Cerebellar nuclear complex (tissue), 1 donor: ENCODE measurements at places on chromosomes 5 and 9.

- DNase-seq = no peak
These were observed 627.9 kb upstream of the RORB start for GRCh38 chr9:73869264-73869663.

DNA sequence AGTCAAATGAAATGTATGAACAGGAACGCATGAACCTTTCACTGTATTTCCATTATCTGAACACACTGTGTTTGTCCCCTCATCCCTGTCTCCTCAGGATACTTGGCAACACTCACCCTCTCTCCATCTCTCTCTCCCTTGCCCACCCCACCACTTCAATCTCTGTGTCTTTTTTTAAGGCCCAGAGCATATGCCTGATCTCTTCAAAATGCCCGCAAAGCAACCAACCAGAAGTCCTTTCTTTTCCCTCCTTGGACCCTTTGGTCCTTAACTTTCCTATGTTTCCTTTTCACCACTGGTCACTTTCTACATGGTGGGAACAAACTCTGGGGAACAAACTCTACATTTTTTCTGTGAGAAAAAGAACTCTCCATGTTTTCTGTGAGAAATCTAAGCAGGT is 3.2 kb upstream of the IRF1 start:
- DNase-seq = no peak

GRCh38 chr5:149317281-149318048 is 27.8 kb upstream of the GRPEL2 start:
- peak; percentile 22 for DNase-seq

DNA sequence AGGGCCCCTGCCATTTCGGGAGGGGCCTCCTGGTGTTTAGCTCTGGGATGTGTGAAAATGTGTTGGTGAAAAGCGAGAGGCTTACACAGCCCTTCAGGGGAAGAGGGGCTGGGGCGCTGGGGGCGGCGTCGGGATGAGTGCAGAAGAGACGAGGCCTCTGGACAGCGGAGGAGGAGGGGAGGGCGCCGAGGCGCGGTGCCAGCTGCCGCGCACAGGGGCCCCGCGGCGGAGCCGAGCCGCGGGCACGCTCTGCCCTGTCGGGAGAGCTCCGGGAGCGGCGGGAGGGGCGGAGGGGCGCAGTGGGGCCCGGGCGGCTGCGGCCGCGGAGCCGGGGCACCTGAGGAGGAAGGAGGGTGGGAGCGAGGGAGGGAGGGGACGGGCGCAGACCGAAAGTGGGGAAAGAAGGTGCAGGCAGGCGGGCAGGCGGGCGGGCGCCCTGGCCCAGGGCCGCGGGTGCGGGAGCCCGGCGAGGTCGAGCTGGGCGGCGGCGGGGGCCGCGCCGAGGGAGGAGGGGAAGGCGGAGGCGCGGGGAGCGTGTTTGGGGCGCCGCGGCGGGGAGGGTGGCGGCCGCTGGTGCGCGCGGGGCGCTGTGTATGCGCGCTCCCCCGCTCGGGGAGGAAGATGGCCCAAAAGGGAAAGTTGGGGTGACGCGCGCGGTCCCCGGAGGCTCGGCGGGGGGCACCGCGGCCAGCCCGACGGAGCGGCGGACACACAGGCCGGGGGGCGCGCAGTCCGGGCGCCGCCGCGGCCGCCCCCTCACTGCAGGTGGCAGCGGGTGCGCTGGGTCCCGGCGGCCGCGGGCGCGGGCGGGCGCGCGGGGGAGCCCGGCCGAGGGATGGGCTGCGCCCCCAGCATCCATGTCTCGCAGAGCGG is at the start of gene PDE8B:
Gene PDE8B (plus strand): TSS at position 590 of the 873 bp plus-strand sequence. CDS start 246 bp downstream, at position 836.
- no peak for DNase-seq

DNA sequence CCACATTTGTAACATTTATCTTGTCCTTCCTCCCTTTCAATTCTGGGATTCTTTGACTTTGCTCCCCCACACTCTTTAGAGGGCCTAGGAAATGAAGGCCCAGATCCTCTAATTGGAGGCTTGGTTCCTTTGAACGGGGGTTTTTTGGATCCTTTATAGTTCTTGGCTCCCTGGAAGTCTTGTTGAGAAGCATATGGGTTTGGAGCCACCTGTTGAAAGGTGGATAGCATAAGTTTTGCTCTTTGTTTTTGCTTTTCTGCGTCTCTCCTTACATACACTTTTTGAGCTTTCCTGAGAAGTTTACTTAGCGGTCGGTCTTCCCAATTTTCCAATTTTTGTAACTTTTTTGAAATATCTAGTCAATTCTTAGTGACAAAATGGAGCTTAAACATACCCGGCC is 17.8 kb downstream of the IFT74 start:
- no peak for DNase-seq

DNA sequence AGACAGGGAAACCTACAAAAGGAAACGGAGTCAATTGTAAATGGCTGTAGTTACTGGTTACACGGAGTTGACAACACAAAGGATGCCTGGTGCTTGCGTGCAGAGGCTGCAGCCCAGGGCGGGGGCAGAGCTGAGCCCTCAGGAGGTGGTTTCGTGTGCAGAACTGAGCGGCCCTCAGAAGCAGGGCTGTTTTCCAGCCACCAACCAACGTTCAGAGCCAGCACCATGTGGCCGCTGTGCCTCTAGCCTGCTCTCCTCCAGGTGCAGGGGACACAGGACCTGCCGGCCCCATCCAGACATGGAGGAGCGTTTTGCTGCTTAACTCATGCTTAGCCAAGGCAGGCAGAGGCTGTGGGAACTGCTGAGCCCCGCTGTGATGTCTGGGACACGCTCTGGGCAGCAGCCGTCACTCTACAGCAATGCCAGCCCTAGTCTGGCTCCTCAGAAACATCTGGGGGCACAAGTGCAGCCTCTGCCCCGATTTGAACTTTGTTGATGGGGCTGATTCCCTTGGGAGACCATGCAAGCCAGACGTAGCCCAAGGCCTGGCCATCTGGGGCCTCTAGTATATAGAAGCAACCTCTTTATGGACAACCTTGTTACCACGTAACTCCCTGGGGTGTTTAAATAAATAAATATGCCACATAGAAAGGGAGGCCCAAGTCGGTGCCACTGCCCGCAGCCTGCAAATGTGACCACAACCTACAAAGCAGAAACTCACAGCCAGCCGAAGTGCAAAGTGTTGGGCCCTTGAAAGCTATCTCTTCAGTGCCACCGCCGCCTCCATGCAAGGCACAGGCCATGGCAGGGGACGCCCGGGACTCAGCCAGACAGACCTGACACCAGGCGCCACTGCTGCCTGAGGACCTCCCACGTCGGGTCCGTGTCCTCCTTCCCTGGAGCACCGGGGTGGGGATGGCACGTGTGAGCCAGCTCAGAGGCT is 42.1 kb downstream of the NKD2 start:
- DNase-seq = no peak

DNA sequence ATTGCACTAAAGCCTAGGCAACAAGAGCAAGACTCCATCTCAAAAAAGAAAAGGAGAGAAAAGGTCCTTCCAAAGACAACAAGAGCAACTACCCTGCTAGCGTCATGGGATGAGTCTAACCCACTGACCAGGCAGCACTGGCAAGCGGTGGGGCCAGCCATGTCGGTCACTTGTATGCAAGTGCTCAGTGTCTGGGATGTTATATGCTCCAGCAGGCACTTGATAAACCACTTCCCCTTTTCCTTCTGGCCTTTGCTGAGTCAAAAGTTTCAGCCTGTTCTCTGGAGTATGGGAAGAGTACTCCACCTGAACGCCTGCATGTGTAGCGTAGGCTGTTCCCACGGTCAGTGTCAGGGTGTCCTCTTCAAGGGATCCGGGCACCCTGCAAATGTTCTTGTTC is 9.2 kb upstream of the MXD3 start:
- DNase-seq = no peak

GRCh38 chr5:135266975-135267374 is 132.1 kb downstream of the MACROH2A1 start:
- no peak for DNase-seq

DNA sequence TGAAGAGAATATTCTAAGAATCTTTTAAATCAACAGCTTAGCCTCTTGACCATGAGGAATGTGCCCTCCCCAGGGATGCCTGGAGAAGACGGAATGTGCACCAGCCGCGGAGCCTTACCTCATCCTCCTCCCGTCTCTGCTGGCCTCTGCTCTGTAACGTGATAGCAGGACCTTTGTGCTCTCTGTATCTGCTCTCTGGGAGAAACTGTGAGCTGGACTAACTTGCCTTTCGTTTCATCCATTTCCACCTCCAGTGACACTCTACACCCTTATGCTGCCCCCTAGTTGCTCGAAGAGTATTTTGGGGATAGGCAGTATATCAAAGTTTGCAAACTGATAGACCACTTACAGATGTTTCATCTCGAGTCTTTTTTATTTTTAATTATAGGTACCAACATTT is 141.4 kb downstream of the NPR3 start:
- DNase-seq = no peak

GRCh38 chr5:17077440-17078233 is 139.8 kb upstream of the BASP1 start:
- no peak for DNase-seq

DNA sequence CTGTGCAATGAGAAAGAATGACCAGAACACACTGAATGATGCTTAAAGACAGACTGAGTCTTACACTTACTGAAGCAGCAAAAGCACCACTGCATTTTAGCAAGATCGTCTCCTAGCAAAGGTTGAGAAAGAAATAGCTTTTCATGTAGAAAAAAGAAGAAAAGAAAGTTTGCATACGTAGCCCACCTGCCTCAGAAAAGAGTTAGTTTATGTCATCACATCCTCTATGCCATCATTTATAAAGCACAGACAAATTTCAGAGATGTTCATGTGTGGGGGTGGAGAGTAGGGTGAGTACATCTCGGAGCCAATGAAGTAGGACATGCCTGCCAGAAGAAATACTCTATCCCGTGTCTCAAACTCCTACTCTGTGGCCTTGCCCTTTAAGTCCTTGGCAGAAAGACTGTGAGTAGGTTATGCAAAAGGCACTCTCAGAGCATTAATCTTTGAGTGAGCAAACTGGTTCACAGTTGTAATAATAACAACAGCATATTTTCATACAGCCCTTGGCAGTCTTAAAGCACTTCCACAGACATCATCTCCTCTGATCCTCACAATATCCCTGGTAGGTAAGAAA is 22.4 kb downstream of the NRG2 start:
- no peak for DNase-seq

GRCh38 chr5:111869681-111870080 is 112.7 kb upstream of the NREP start:
- DNase-seq = no peak

DNA sequence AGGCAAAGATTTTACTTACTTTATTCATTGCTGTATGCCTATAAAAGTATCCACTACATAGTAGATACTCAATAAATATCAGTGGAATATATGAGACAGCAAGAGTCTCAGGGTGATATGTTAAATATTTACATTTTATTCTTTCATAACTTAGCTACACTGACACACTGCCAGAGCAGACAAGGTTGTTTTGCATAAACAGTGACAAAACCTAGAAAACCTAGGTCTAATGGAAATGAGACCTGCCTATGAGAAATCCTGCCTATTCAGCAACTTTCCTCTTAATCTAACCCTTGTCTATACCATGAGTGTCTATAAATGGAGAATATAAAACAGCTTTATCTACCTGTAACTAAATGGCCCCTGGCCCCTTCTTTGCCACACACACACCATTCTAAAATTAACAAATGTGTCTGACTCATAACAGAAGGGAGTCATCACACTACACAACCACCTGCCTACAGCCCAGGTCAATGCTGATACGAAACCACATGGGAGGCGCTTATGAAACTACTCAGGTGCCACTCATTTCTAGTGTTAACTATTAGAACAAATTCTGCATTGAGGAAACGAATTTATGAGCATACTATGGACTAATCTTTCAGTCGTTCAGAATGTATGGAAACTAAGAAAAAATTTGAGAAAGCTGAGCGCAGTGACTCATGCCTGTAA is 60.3 kb downstream of the UBAP2 start:
- no peak for DNase-seq
